ENCODE measurements at places on chromosomes 3 and 15. TPM values are rescaled to one million over a fixed set of nuclear protein-coding genes. Genes with fewer than 3 reads are reported as not detected.

FANCD2OS gene
- not detected for total RNA-seq

SH3GL3 gene
- not detected for total RNA-seq

SQOR gene
- 35.6 TPM for total RNA-seq

DPPA2 gene
- total RNA-seq: not detected

All from right lobe of liver (tissue), 6 donors.